Hepatocyte (in vitro differentiated cells): ENCODE measurements at places on chromosomes 4 and X. TPM values are rescaled to one million over a fixed set of nuclear protein-coding genes. Genes with fewer than 3 reads are reported as not detected.
A peak's percentile ranks its signal among the peaks of the same experiment; 100 is the strongest.

GRCh38 chrX:12978205-12979025 is 3.5 kb downstream of the TMSB4X start:
- peak; percentile 75 for DNase-seq

Gene MEPE
- total RNA-seq: 0.07 TPM in 1 of 2 replicates, not detected in the other

Gene SPRY1
- total RNA-seq: 37.7 and 43.9 TPM in 2 replicates

- peak; percentile 9 for DNase-seq
Observed at GRCh38 chrX:56554870-56555269, 8.6 kb upstream of the UBQLN2 start.

Gene GPR50
- total RNA-seq: not detected in 2 replicates

Gene TSR2
- 16.5 and 18.9 TPM in 2 replicates for total RNA-seq

GRCh38 chrX:68822641-68823410 is 6.0 kb upstream of the EFNB1 start:
- peak; percentile 73 for DNase-seq

Gene ENAM
- 0.20 and 4.4 TPM in 2 replicates for total RNA-seq

GRCh38 chr4:124060261-124060918 is 652.1 kb downstream of the ANKRD50 start:
- peak; percentile 8 for DNase-seq

Gene FBXL5
- total RNA-seq: 80.9 and 90.2 TPM in 2 replicates

GRCh38 chrX:49876750-49877149 is 2.5 kb upstream of the USP27X start:
- DNase-seq: peak; percentile 57

GRCh38 chrX:134669378-134670098 is 11.3 kb upstream of the PLAC1 start:
- DNase-seq: peak; percentile 55

GRCh38 chr4:142752202-142752786 is 93.8 kb downstream of the INPP4B start:
- no peak for DNase-seq

- no peak for DNase-seq
Observed at GRCh38 chrX:70973221-70973620, 42.3 kb upstream of the SLC7A3 start.

DNA sequence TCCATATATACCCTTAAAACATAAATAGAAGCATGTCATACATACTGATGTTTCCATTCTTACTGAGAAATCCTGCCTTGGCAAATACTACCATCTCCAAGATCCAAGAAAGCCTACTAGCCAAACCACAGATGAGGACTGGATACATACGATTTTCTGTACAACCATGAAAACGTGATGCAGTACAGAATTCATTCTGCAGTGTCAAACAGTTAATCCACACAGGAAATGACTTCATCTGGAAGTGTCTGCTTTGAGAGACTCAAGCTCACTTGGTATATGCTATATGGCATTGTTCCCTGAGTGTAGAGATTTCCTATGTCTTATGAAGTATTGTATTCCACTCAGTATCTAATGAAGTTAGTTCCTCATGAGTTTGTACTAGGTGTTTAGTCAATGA is 94.3 kb downstream of the CT47B1 start:
- DNase-seq: no peak

GRCh38 chr4:15536552-15537499 is 67.1 kb downstream of the CC2D2A start:
- DNase-seq: no peak

DNA sequence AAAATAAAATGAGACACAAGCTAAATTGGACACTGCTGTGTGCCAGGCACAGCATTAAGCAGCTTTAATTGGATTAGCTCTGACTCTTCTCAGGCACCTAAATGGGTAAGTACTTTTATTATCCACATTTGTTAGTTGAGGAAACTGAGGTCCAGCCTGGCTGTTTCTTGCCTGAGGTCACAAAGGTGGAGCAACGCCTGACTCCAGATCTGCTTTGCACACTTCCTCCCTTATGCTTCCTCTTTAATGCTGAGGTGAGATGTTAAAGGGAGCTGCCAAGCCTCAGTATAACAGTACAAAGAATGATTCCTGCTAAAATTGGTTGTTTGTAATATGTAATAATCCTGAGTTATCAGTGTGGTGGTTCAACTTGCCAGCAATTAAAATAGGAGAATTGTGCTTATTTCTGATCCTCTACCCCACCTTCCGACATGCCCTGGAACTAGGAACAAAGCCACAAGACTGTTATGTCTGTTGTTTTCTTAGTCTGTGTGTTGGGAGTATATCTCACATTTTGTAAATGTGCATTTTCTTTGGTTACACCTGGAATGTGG is 74.4 kb downstream of the AFF1 start:
- DNase-seq: no peak

DNA sequence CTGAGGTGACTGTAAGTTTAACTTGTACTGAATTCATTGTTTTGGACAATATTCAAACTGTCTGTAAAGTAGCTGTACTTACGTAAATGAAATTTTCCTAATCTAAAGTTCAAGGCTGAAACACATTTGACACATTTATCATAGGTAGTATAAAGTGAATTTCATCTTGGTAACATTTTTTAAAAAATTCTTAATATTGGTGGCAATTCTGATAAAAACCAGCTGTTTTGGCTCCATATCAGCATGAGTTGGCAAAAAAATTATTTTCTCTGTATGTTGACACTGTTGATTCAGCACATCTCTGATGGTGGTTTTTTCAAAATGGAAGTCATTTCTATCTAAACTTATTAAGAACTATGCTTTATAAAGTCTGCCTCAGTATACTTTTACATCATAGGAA is 30.9 kb downstream of the CXorf58 start:
- no peak for DNase-seq

DNA sequence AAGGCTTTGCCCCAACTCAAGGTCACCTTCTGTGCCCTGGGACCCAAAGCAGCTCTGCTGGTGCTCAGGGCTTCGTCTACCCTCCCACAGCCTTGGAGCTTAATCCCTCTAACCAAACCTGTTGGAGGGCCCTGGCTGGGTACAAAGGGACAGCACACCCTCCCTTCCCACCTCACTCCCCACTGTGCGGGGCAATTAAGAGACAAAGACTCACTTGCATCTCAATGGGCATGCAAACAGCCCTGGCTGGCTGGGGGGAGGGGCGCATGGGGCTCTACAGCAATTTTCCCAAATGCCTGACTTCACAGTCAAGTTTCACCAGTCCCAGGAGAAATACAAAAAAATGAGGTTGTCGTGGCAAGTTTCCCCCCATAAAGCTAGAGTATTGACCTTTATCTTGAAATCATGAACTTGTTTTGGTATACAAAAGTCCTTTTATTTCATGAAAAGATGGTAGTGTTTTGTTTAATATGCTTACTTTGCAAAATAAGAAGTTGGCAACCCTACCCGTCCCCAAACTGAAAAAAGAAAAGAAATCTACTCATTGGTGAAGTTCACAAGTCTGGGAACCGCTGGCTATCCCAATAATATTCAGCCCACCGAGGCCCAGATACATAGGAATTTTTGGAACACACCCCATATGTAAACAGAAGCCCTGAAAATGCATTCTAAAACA is 4.1 kb upstream of the CD99L2 start:
- no peak for DNase-seq

DNA sequence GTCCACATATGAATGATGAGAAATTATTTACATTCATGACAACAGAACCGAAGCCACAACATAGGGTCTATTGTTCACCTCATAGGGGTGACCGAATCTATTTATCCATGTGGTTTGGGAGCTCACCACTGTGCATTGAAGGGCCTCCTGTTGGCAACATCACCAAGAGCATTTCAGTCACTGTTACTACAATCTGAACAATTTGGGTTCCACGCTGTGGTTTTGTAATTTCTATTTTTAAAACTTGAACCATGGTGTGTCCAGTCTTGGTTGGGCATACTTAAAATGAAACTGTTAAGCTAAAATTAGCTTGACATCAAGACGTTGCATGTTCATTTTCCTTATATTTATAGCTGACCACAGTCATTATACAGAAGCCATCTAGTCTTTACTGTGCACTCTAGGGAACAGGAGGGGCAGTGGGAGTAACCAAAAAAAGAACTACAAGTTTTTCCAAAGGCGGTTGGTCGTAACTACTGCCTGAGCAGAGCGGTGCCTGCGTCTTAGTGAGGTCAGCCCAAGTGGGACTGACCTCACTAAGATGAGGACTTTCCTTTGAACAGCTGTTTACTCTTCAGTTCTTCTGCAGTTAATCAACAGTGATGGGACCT is 192.1 kb downstream of the SPRY1 start:
- peak; percentile 19 for DNase-seq

DNA sequence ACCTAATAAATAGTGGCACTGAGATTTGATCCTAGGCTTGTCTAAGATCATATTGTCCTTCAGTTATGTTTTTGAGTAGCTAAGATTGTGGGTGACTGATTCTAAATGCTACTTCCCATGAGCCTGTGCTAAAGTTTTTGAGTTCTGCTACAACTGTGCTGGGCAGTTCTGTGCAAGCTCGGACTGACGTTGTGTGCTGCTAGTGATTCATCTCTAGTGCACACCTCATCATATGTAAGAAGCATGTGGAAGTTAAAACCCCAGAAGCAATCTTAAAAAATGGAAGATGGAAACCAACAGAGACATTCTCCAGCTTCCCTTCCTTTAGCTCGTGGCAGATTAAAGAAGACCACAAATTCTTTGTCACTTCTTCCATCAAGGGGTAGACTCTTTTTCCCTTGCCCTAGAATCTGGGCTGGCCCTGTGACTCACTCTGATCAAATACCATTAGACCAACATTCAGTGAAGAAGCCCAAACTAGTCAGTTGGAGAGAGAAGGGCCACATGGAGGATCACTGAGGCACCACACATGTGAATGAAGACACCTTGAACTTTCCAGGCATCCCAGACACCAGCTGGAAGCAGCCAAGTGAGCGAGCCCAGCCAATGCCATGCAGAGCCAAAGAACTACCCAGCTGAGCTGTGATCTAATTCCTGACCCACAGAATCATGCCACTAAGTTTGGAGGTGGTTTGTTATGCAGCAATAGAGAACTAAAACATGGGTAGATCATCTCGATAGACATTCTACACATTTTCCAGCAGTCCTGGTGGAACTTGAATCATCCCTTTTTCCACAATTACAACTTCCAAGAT is 16.8 kb downstream of the ARHGAP6 start:
- no peak for DNase-seq

GRCh38 chrX:102959471-102959870 is 22.4 kb downstream of the RAB40AL start:
- DNase-seq: no peak

- no peak for DNase-seq
Observed at GRCh38 chr4:2638730-2639129, 102.3 kb downstream of the FAM193A start.

Gene SHROOM4
- total RNA-seq: 7.1 and 7.3 TPM in 2 replicates

Gene DCAF4L1
- 0.04 and 0.10 TPM in 2 replicates for total RNA-seq

Gene VCX3A
- total RNA-seq: 0.53 TPM in 1 of 2 replicates, not detected in the other

DNA sequence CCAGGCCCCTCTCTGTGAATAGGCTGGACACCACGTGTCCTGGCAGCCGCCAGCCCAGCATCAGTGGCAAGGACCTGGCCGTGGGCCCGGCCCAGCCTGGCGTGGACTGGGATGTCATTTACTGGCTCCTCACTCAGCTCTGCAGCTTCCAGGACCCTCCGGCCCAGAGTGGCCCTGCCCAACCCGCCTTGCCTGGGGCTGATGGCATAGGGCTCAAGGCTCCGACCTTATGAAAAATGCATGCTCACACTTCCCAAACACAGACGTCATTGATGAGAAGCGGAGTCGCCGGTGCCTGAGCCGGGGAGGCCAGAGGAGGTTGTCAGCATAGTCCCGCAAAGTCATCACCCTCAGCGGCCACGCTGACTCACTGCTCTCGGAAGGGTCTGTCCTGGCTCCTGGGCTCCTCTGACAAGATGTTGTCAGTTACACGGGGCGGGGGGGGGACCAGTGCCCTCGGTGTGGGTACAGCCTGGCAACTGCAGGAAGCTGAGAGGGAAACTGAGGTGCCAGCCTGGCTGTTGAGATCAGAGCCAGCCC is 14.3 kb downstream of the CFAP99 start:
- no peak for DNase-seq

DNA sequence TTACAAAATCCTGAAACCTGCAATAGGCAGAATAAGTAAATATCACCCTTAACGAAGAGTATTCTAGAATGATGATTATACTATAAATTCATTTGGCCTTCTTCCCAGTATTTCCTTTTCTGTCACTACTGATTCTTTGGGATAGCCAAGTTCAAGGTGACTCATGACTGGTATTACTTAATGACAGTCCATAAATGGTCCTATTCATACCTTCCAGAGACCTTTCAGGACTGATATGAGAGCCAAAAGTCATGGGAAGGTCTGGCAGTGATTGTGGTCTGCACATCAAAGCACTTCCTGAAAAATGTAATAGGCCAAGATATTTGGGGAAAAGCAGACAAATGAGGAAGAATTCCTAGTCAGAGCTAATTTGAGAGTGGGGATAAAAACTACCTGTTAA is 239.6 kb upstream of the FAM47A start:
- peak; percentile 7 for DNase-seq

- DNase-seq: no peak
Observed at GRCh38 chr4:117479673-117480072, 394.3 kb upstream of the TRAM1L1 start.

Gene GYPA
- not detected in 2 replicates for total RNA-seq

DNA sequence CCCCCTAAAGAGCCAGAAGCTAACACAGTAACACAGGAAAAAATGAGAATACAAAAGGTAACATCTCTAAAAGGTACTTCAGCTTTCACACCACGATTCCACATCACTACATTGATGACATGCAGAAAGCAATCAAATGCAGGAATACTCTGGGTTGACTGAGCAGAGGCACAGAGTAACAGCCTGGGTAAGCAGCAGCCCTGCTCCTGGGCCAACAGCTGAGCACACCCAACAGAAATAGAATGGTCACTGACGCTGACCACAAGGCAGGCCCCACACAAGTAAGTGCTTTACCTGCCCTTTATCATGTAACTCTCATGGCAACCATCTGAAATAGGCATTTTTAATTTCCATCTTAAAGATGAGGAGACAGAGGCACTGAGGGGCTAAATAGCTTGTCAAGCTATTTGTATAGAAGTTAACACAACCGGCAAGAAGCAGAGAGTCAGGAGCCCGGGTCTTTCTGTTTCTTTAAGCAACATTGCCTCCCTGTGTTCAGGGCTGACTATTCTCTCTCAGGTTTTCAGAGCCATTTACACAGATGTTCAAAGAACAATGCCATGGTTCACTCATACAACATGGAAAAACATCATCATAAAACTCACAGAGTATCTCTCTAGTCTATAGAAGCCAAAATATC is 168.9 kb downstream of the ZNF674 start:
- peak; percentile 69 for DNase-seq

DNA sequence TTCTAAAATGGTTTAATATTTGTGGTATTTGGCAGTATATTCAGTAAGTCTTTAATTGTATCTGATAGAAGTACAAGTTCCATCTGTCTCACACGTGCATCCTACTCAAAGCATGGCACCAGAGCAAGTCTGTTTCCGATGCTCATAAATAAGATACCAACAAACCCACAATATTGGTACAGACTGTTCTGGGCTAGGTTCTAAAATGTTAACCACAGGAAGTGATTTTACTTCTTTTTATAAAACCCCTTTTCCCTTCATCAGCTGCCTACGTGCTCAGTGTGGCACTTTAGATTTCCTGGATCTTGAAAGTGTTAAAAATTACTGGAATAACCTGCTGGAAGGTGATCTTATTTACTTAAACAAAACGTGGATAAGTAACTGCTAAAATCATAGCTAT is 165.1 kb downstream of the CFAP299 start:
- no peak for DNase-seq

Gene PSAPL1
- 4.3 and 5.8 TPM in 2 replicates for total RNA-seq
